GM10248 (cell line): ENCODE measurements at places on chromosomes 1 and 21.

DNA sequence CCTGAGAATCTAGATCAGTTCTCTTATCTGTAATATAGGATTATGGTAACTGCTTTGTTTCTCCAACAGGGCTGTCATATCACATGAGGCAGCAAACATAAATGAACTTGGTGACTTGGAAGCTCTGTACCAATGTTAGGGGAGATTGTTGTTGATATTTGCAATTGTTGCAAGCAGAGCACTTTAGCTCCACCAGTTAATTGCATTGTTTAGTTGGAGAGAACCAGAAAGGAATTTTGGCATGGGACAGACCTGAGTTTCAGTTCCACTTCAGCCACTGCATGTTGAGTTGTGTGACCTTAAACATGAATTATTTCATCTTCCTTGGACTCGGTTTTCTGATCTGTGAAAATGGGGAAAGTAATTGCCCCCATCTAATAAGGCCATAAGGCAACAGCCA, 142.3 kb upstream of the JUN start:
- DNase-seq: no peak

- no peak for DNase-seq
Observed at GRCh38 chr1:78687914-78688313, 38.3 kb downstream of the IFI44 start.

GRCh38 chr1:109677459-109677858, 9.6 kb downstream of the GSTM2 start:
- DNase-seq: no peak

DNA sequence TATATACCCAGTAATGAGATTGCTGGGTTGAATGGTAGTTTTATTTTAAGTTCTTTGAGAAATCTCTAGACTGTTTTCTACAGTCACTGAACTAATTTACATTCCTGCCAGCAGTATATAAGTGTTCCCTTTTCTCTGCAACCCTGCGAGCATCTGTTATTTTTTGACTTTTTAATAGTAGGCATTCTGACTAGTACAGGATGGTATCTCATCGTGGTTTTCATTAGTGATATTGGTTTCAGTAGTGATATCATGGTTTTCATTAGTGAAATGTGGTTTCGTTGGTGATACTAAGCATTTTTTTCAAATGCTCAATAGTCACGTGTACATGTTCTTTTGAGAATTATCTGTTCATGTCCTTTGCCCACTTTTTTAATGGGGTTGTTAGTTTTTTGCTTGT, 316.8 kb downstream of the PTBP2 start:
- no peak for DNase-seq

DNA sequence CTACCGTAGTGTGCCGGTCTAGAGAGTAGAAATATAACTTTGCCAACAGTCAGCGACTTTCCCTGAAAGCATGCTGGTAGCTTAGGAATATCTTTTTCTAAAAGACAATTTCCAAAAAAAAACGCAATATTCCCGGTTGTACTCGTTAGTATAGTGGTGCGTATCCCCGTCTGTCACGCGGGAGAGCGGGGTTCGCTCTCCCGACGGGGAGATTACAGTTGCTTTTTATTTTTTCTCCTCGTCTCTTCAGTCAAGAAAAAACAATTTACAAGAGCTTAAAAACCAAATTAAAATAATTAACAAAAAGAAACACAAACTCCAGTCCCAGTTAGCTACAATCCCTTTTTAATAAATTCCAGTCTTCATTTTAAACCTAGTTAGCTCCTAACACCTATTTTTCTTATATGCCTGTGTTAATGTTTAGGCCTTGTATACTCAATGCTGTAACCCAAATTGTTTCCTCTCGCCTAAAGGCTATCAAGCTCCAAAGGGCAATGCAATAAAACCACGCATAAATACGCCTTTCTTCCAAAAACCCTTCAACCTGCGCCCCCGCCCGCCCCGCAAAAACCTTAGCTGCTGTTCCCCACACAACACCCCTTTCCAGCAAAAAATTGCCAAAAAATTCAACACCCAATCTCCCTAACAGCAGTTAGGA, 7.8 kb downstream of the HSPA6 start:
- DNase-seq: no peak

GRCh38 chr1:61207416-61207815, 125.1 kb downstream of the NFIA start:
- DNase-seq: no peak

GRCh38 chr1:161080441-161081405, 8.6 kb downstream of the NECTIN4 start:
- DNase-seq: no peak

DNA sequence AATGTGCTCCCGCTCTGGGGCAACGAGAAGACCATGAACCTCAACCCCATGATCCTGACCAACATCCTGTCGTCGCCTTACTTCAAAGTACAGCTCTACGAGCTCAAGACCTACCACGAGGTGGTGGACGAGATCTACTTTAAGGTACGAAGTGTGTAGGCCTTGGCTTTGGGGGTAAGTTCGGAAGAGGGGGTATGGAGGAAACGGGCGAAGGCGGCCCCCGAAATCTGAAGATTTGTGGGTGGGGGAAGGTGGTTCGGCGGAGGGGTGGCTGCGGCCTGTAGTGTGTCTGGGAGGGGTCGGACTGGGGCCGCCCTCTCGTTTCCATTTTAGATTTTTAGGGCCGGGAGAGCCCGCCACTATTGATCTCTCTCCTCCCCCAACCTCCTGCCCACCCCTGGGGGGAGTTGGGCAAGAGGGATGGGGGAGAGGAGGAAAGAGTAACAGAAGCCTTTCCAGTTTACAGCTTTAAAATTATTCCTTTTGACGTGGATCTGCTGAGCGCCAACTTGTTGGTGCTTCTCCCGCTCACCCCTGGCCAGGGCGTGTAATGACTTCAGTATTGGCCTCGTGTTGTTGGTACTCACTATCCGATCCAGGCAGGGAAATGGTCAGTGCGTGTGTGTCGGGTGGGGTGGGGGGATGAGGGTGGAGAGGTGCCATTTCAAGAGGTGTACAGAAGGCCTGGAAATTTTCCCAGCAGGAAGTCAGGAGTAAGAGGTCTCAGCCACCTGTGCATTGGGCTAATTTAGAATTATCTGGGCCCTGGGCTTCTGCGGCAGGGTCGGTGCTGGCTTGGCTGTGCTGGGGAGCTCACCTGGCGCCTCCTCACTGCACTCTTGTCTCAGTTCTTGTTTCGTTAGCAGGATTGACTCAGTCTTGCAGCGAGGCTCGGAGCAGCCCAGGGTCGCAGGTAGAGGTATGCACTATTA, 880 bp downstream of the PRPF38B start:
- peak; percentile 70 for DNase-seq

GRCh38 chr1:234774971-234775370, 165.0 kb upstream of the IRF2BP2 start:
- no peak for DNase-seq

DNA sequence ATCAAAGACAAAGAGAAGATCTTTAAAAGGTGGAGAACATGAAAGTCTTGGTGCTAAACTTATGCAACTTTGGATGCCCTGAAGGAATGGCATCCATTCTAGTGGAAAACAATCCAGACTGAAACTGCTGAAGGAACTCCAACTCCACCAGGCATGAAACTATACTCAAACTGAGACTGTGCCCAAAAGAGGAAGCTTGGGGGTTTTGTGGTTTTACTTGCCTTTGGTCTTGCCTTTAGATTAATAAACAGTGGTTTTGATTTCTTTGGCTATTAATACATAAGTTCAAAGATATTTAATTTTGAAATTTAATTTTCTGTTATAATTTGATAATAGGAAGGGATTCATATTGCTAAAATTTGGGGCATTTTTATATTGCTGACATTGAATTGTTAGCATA, 17.4 kb upstream of the SLC30A10 start:
- no peak for DNase-seq

DNA sequence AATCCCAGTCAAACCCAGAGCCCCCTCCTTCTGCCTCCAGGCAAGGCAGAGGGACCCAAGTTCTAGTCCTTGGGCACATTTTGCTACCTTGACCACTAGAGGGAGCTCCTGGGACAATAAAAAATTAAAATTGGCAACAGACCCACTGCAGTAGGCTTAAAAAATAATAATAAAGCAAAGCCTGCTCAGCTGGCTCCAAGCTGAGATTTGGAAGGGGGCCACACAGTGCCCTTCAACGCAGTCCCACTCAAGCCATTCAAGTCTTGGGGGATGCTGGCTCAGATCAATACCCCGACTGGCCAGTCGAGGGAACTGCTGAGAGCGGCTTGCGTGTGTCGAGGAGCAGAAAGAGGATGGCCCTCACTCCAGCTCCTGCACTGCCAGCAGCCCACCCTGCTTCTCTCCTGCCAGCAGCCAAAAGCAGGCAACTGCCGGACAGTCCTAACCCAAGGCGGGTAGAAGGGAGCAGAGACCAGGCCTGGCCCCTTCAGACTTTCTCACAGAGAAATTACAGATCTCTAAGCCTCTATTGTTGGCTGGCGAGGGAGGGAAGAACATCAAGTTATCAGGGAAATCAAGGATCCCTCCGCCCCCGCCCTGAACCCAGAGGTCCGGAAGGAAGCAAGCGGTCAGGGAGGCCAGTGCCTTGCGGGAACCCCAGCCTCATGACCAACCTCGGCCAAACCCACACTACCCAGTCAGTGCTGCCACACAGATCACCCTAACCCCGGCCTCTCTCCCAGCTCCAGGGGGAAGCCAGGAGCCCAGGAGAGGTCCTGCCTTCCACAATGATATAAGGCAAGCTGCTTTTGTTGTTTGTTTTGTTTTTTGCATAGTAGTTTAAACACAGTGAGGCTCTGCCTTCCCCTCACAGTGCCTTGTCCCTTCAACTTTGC, 4.9 kb upstream of the ALDH4A1 start:
- peak; percentile 67 for DNase-seq

DNA sequence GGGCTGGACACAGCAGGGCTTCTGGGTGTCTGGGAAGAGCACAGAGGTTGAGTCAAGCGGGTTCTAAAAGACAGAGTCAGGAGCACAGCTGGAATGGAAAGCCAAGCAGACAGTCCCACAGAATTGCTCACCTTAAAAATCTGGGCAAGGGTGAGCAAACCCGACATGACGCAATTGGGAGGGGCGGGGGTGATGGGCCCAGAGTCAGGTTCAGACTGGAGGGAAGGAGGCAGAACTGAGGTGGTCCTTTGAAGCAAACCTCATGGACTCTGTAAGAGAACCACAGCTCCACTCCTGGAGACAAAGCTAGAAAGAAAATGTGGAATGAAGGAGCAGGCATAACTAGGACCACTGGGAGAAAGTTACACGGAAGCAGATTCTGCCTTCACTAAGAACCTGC, 49.0 kb downstream of the FAM78B start:
- no peak for DNase-seq

DNA sequence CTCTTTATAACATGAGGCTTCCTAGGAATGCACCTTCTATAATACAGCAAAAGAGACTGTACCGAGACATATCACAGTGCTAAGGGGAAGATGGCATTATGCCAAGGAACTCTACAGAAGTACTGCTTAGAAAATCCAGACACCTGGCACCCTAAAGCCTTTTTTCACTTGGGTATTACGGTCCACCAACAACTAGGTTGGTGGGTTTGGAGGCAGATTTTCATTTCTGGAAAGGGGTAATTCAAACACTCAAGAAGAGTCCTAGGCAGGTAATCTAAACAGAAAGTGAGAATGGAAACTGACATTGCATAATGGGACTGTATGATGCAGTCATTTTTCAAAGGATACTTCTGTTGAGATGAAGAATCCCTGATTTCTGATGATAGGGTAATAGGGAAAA, 19.6 kb downstream of the SCMH1 start:
- peak; percentile 26 for DNase-seq

DNA sequence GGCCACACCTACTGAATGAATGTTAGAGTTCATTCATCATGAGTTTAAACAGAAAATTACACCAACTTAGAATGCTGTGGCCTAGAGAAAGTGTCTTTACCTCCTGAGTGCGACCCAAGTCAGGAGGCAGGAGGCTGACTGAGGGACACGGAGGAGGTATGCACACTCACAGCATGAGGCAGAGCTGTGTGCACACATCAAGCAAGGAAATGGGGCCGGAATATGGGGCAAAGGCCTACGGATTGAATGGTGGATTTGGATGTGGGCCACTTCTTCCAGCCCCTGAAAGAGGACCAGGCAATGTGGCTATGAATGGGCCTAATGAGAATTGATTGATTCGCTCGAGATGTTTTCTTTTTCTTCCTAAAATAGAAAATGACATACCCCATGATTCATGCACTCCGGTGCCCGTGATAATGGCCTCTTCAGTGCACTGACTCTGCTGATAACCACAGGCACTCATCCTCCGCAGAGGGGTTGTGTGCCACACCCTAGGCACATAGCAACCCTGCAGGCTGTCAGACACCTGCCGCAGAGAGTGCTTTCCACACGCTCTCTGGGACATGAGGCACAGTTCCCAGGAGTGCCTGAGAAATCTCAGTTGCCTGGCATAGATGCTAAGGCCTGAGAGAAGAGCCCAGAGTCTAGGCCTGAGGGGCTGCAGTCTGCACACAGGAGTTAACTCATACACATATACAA, 155.5 kb downstream of the GLUL start:
- no peak for DNase-seq

DNA sequence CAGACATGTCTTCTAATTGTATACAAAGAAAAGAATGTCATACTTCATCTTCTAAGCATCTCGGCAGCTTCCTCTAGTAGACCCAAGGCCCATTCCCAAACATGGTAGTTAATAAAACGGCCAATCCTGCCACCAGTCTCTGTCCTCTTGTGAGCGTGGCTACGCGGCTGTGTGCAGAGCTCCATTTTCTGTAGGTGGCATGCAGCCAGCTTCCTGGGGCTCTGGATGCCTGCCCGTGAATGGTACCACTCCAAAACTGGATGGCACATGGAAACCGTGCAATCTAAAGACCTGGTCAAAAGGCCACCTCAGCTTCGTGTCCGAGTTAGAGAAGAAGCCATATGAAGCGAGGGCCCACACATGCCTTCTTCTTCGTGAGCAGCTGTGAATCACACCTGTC, 110.7 kb downstream of the SIPA1L2 start:
- DNase-seq: no peak

GRCh38 chr21:44846224-44846484, 27.3 kb downstream of the PTTG1IP start:
- DNase-seq: no peak
